Activated CD4-positive, alpha-beta T cell treated with anti-CD3 and anti-CD28 coated beads, Interleukin-2, amount 10 ng/mL, durations not matched to agents 24 days and 14 days (primary cell): ENCODE measurements at places on chromosomes 2 and 18. TPM values are rescaled to one million over a fixed set of nuclear protein-coding genes. Genes with fewer than 3 reads are reported as not detected.

GRCh38 chr18:48901145-48902022, 49.4 kb downstream of the SMAD7 start:
- DNase-seq: no peak
- peaks cover 11% of the 10 kb centered on the region for H3K27me3 ChIP-seq
- H3K4me1 ChIP-seq: peaks cover 14% of the 10 kb centered on the region

The PID1 gene
- not detected in 2 replicates for total RNA-seq

The GAREM1 gene
- total RNA-seq: not detected in 2 replicates

GRCh38 chr2:231037731-231038482, 584 bp downstream of the C2orf72 start:
- no peak overlapping the region for H3K27ac ChIP-seq
- H3K36me3 ChIP-seq: no peaks in the 10 kb centered on the region
- peaks cover 4% of the 10 kb centered on the region for H3K4me1 ChIP-seq
- peaks cover 70% of the 10 kb centered on the region for H3K27me3 ChIP-seq
- peak overlapping the region; percentile 64 for H3K4me3 ChIP-seq
- no peak for DNase-seq

The ZNF532 gene
- 0.79 and 1.0 TPM in 2 replicates for total RNA-seq

The UGT1A5 gene
- total RNA-seq: not detected in 2 replicates

The SMYD1 gene
- not detected in 2 replicates for total RNA-seq

The RNF152 gene
- 0.37 and 0.92 TPM in 2 replicates for total RNA-seq

The HOXD1 gene
- not detected in 2 replicates for total RNA-seq

The TMEM182 gene
- 3.9 and 4.0 TPM in 2 replicates for total RNA-seq
